Activated CD4-positive, alpha-beta T cell treated with anti-CD3 and anti-CD28 coated beads, Interleukin-2, amount 50 U/mL, for 24 hours (primary cell): ENCODE measurements at places on chromosomes 5 and 9.

DNA sequence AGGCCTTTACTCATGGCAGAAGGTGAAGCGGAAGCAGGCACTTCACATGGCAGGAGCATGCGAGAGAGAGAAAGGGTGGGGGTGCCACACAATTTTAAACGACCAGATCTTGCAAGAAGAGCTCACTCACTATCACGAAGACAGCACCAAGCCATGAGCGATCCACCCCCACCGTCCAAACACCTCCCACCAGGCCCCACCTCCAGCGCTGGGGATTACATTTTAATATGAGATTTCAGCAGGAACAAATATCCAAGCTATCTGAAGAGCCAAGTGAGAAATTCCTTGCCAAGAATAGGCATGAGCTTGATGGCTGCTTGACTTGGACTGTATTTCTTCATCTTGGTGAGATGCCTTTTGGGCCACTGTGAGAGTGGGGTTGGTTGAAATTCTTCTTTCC is 88.0 kb downstream of the PDZD2 start:
- no peak for DNase-seq

DNA sequence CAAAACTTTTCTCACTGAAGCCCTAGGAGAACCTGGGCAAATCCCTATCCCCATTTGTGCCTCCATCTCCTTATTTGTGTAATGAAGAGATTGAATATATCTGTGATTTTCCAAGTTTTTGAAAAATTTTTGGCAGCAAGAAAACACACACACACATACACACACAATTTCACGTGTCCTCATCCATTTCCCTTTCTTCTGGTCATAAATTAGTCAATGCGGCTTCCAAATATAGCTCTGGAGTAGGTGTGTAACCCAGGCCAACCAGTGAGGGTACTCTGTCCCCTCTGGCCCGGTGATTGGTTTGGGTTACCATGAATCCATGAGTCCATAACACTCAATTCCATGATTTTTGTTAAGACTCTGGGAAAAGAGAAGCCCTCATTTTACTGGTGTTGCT is 12.7 kb downstream of the CSF1R start:
- no peak for DNase-seq

DNA sequence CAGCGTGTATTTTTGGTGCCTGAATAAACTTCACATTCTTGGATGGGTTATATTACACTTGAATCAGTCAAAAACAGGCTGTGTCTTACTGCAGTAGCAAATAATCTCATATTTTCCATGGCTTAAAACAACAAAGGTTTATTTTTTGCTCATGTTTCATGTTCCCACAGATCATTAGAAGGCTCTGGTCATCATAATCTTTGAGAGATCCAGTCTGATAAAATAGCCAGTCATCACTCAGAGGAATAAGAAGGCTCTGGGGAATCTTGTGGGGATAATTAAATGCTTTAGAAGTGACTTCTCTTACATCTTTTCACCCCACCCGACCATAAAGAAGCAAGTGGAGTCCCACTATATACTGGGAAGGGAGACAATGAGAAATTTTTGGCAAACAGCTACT is 417.7 kb downstream of the PSAT1 start:
- no peak for DNase-seq

- no peak for DNase-seq
These were observed 171.2 kb upstream of the MPDZ start for GRCh38 chr9:13450723-13451122.
